ENCODE measurements at places on chromosomes 2 and 18.

DNA sequence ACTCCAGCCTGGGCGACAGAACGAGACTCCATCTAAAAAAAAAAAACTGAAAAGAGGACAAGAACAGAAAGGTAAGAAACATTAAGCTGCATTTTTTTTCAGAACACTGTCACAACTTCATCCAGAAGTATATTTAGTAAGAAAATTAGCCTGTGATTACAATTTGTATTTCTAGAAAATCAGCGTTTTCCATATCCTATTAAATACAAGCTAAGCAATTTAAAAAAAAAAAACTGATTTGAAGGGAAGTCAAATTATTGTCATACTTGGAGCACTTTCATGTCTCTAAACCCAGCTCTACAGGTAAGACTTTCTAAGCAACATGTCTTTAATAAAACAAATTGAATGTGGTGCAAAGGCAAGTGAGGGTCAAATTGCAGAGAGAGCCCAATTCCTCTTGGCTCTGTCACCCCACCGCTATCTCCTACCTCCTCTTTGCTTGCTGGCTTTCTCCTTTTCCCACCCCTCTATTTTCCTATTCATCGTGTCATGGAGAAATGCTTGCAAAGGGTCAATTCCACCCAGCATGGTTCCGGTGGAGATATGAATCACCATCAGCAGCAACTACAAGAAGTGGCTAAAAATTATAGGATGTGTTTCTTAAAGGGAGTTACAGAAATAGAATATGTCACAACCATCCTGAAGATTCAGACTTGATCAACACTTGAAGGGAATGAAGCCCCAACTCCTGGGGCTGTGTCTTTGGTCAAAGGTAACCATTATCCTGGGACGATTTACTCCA lies 68.4 kb upstream of the BCL11A start:
- DNase-seq = no peak

- DNase-seq = no peak
Measured at GRCh38 chr2:191247381-191248057, 2.3 kb downstream of the MYO1B start.

DNA sequence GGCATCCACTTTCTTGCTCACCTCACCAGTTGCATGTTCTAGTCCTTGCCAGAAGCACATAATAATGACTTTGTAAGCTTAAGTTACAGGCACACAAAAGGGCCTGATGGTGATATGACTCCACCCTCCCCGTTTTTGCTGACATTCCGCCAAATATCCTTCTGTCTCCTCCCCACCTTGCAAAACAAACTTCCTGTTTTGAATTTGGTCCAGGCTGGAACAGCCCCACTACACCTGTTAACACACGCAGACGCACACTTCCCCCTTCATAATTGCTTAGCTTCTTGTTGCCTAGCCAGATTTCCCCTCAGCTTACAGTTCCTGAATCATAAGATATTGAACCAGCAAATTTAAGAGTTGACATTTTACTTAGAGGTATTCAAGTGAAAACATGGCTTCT lies at the start of gene MGAT5:
Gene MGAT5, plus strand, starts transcription at position 269 of the 400 bp plus-strand sequence. CDS start 332 bp downstream, outside the sequence.
- no peak for DNase-seq

DNA sequence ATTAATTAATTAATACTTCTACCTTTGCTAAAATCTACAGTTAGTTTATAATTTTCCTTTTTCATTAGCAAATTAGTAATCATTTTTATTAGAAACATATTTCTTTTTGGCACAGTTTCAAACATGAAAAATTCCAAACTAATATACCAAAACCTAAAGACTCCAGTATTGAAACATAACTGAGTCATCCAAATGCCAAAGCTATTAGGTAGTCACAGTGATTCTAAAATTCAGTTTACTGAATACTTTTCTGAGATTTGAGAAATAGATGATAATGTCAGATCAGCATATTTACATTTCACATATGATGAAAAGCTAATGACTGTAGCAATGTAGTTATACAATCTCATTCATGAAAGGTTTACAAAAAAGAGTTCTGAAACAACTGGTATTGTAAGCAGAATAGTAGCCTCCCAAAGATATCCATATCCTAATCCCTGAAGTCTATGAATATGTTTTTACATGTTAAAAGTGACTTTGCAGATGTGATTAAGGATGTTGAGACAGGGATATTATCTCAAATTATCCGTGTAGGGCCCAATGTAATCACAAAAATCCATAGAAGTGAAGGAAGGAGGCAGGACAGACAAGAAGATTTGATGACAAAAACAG lies 680.2 kb upstream of the CHAC2 start:
- DNase-seq = no peak

DNA sequence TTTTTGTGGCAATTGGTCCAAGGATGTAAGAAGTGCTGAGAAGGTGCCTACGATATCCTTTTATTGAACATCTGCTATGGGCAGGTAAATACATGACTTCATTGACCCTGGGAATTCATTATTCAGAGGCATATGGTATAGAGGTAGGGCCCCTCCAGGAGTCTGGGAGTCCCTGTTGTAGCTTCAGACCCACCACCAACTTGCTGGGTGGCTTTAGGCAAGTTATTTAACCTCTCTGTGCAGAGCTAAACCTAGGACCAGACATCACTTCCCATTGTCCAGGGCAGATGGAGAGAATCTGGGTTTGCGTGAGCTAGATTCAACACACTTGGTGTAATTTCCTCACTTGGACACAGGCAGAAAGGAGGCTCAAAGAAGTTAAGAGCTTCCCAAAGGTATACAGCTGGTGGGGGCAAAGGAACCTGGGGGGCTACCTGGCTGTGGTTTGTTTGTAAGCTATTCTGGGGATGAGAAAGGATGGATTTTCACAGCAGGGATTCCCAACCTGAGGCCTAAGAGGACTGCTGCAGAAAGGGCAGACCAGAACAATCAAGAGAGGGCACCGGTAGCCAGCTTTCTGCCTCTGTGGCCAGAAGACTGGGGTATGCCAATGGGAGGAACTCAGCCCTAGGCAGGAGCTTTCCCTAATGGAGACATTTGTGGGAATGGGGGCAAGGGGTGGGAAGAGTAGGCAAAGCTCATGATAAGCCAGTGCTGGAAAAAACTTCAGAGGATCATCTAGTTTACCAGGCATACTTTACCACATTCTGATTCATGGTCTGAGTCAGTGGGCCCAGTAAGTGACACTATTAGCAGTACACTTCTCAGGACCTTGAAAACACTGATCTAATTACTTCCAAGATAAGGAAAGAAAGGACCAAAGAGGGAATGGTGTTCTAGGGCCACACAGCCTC lies 102.7 kb upstream of the SMAD2 start:
- DNase-seq = no peak

- DNase-seq = no peak
Measured at GRCh38 chr2:41989501-41990180, 58.2 kb upstream of the PKDCC start.

GRCh38 chr2:22359071-22359672 lies 1025.8 kb upstream of the KLHL29 start:
- DNase-seq = no peak

DNA sequence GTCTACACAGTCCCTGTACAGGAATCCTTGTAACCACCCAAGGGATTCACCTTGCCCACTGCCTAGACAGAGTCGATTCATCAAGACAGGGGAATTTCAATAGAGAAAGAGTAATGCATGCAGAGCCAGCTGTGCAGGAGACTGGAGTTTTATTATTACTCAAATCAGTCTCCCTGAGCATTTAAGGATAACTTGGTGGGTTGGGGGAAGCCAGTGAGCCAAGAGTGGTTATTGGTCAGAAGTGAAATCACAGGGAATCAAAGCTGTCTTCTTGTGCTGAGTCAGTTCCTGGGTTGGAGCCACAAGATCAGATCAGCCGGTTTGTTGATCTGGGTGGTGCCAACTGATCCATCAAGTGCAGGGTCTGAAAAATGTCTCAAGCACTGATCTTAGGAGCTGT lies 17.8 kb upstream of the FAM98A start:
- no peak for DNase-seq

GRCh38 chr2:191637182-191638078 lies 40.5 kb upstream of the NABP1 start:
- DNase-seq = no peak

DNA sequence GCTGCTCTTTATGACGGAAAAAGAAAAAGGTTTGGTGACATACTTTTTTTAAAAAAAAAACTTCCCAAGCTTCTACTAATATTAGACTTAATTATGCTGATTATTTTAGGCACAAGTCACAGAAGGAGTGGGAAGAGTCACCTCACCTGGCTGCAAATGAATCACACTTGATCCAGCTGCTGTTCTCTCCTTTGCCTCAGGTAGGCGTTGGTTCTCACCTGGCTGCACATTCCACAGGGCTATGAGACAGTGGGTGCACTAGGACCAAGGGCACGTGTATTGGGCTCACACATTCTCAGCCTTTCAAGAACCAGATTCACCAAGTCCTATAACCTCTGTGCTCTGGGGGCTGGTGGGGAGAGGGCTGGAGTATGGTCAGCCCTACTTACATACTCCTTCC lies 93.3 kb downstream of the TGFA start:
- no peak for DNase-seq

DNA sequence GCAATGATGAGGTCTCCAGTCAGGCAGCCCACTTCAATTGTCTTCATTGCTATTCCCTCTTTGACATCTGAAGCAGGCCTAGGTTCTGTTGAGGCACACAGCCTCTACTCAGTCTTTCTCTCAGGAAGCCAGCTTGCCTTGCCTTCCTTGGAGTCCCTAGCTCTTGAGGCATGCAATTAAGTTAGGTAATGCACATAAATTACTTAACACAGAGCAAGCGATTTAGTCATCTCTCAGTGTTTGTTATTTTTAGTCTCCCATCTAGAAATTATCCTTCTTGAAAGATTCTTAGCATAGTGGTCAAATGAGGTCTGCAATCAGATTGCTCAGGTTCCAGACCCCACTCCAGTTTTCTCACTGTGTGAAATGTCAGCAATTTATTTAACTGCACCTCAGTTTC lies 32.0 kb downstream of the SULT1C4 start:
- no peak for DNase-seq

GRCh38 chr2:38602136-38602731 lies 494 bp downstream of the HNRNPLL start:
- peak; percentile 67 for DNase-seq

DNA sequence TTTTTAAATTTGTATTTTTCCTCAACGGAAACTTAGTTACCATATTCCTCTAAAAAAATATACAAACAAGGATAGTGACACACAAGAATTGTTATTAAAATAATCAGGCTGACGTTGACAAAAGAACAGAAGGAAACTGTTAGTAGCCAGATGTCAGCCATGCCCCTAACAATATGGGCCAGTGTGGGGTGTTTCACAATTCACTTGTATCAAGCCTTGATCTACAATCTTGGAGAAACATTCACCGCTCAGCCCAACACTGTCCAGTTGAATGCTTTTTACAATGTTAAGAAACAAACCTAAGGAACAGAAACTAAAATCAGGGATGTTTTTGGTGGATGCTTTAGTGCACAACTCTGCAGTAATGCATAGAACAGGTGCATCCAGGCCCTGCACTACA lies 44.6 kb downstream of the TMEFF2 start:
- no peak for DNase-seq

DNA sequence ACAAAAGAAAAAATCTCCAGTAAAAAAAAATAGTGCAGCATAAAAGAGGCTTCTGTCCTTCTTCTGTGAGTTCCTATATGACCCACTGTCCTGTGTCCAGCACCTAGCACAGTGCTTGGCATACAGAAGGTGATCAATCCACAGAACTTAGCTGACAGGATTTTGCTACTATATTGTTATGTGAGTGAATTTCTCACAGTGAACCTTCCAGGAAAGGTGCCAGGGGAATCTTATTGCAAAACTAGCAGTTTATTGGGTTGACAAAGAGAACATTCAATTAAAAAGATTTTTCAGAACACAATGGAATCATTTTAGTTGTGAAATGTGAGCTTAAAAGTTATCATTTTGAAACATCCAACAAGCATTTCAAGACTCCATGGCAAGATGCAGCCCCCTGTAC lies 12.4 kb upstream of the TRIB2 start:
- DNase-seq = no peak

DNA sequence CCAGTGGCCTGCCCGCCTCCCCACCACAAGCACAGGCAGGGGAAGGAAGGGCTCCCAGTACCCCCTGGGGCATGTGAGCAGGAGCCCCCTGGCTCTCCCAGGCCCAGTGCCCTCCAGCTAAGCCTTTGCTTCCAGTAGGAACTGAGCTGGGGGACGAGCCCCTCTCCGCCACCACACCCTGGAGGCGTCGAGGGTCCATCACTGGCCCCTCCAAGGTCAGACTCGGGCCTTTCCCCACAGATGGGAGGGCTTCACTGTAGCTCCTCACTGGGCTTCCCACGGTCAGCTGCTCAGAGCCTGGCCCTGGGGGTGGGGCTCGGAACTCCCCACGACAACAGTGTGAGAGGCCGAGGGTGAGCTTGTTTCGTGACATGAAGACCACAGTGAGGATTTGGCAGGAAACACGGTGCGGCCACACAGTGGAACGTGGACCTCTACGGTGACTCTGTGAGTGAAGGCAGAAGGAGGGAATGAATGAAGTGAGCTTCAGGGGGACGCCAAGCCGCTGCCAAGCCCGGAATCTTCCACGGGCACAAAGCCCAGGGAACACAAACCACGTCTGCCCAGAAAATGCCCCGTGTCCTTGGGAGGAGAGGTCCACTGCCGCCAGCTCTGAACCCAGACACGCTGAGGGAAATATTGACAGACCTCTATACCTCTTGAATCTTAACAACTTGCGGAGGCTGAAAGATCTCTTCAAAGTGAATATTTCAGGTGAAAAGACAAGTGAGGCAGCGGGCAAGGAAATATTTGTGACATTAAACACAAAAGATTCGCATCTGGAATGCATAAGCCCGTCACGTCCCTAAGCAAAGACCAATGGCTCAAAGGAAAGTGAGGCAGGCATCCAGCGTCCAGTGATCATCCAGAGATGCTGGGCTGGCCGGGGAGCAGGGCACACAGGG lies 144.8 kb upstream of the GPC1 start:
- DNase-seq = no peak
